Lower lobe of right lung (tissue), 2 donors: ENCODE measurements at places on chromosomes 1 and 21. TPM values are rescaled to one million over a fixed set of nuclear protein-coding genes. Genes with fewer than 3 reads are reported as not detected.

DNA sequence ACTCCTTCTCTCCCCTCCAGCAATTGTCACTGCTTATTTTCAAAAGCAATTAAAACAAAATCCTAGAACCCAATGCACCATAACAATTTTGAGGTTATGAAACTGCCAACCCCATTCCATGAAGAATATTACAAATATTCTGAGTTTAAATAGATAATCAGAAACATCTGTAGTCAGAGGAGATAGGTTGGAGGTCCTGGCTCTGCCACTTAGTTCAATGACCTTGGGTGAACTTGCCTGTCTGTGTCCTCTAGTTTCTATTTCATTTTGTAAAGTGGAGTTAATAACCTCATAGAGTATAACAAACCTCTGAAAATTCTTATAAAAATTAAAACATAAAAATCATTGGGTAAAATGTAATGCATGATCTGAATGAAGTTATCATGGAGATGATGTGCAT lies 164.6 kb downstream of the KCTD3 start:
- DNase-seq = no peak
- no peaks in the 10 kb centered on the region for H3K36me3 ChIP-seq
- no peak overlapping the region for H3K27ac ChIP-seq
- no peaks in the 10 kb centered on the region for H3K4me1 ChIP-seq
- H3K27me3 ChIP-seq = no peaks in the 10 kb centered on the region
- H3K4me3 ChIP-seq = no peak overlapping the region

DNA sequence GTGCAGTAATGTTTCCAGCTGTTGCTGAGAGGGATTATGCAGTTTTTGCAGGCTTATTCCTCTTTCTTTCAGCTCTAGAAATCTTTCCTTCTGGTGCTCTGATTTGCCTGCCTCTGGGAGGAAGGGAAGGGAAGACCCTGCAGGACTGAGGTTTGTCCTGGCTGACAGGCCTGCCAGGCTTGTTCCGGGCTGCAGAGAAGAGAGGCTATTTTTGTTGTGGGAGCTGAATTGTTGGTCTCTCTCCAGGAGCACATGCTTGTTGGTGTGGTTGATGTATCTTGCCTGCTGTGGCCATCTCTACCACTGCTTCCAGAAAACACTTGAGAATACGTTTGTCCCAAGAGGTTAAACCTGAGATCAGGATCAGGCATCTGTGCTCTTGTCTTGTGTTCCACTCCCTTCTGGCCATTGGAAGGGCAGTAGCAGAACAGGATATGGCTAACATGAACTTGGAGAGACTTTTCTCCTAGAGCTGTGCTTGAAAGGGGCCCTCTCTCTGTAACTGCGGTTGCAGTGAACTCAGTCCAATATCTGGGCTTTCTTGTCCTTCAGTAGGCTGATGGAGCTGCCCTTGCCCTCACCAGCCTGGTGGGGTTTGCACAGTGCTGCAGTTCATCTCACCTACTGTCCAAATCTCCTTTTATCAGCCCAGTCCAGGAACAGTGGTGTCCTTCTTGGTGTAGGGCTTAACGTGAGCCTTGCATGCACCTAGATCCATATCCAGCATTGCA lies 21.5 kb upstream of the SLC25A34 start:
- H3K27me3 ChIP-seq = no peaks in the 10 kb centered on the region
- peak overlapping the region; percentile 64 for H3K27ac ChIP-seq
- no peak for DNase-seq
- H3K4me1 ChIP-seq = peaks cover 51% of the 10 kb centered on the region

The NIBAN1 gene
- 44.8 TPM for total RNA-seq

The CR1 gene
- 21.5 TPM for total RNA-seq

The ANKRD65 gene
- 22.3 TPM for total RNA-seq
